NCI-H526 (cell line): ENCODE measurements at places on chromosomes 12 and 14.

DNA sequence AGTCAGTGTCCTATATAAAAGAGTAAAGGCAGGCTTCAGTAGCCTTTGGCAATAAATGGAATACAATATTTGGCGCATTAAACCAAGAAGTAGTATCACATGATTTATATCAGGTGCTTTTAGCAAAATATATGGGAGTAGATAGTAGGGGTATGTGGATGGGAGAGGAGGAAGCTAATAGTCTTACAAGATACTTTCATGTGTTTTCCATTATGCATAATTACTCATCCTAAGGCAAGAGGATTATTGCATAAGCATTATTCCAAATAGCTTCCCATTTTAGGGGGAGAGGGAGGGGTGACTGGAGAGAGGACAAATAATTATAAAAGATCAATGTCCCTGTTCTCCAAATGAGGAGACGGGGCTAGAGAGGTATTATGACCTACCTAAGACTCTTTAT is 104.3 kb downstream of the DUSP6 start:
- DNase-seq = no peak

DNA sequence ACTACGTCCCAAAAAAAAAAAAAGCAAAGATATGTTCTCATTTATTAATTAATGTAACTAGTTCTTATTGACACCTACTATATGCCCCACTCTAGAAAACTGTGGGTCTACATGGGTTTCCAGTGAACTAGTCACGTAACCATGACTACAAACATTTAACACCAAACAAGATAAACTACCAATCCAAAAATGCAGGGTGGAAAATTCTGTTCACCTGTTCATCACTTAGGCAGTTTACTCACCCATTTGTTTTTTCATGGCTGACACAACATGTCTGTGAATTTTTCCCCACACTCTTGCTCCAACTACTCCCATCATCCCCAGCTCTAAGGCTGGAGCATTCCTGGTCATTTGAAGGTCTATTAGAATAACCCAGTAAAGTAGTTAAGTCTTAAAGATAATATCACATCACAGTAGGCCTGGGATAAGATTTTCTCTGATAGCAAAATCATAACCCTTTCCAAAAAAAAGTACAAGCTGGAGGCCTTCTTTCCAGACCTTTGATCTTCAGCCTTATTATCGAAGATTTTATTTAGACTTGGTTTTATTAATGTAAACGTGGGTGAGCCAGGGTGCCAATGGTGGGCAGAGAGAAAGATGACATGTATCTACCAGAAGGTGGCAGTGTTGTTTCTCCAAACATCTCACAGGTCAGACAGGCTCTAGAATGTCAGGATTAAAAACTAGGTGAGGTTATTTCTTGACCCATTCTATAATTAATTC is 61.6 kb upstream of the DAAM1 start:
- DNase-seq = peak; percentile 45

DNA sequence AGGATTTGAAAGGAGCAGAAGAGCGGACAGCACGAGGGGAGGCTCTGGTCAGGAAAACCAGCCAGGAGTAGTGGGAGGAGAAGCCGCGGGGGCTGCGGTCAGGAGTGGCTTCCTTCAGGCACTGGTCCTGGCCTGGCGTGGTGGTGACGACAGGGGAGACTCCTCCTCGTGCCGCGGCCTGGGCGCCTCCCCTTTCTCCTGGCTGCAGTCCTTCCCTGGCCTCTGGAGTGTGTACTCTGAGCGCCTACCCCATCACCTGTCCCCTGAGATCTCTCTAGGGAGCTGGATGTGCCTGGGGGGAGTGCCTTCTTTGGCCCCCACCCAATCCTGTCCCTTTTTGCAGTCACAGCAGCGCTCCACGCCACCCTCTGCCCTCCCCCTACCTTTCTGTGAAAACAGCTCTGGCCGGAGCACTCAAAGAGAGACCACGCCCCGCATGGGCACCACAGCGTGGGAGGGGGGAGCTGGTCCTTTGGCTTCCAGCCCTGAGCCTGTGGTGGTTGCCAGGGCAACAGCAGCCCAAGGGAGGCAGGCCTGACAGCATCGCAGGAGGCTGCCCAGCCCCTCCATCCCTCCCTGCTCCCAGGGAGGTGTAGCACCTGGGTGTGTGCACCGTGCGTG is 125.9 kb downstream of the CALM1 start:
- peak; percentile 86 for DNase-seq

DNA sequence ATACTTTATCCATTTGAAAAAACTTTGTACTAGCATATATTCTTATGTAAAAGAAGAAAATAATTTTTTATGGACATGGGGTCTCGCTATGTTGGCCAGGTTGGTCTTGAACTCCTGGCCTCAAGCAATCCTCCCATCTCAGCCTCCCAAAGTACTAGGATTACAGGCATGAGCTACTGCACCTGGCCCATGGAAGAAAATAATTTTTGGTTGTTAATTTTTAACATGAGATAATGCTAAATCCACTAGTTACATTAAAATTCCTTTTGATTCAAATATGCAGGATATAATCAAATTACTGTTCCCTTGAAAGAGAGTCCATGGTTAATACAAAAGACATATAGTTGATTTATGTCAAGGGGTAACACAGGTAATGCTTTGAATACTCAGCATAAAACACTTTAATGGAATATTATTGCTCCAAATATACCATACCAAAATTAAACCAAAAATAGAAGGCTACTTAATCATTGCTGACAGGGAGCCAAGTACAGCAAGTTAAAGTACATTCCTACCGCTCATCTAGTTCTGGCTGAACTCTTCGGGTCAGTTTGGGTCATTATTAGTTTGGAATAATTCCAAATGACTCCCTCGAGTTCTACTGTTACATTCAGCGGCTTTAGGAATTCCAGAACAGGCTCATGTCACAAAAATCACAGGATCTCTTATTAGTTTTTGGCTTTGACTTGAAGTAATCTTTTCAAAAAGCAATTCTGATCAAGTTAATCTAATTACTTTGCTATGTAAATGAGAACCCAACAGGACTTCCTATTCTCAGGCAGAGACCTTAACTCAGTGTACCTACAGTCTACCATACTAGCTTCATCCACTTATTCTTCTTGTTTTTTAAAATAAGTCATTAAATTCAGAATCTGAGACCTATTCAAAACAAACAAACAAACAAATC is 6.1 kb downstream of the SOS2 start:
- no peak for DNase-seq

- DNase-seq = no peak
These were observed 178.1 kb downstream of the SOX5 start for GRCh38 chr12:23771240-23771949.

DNA sequence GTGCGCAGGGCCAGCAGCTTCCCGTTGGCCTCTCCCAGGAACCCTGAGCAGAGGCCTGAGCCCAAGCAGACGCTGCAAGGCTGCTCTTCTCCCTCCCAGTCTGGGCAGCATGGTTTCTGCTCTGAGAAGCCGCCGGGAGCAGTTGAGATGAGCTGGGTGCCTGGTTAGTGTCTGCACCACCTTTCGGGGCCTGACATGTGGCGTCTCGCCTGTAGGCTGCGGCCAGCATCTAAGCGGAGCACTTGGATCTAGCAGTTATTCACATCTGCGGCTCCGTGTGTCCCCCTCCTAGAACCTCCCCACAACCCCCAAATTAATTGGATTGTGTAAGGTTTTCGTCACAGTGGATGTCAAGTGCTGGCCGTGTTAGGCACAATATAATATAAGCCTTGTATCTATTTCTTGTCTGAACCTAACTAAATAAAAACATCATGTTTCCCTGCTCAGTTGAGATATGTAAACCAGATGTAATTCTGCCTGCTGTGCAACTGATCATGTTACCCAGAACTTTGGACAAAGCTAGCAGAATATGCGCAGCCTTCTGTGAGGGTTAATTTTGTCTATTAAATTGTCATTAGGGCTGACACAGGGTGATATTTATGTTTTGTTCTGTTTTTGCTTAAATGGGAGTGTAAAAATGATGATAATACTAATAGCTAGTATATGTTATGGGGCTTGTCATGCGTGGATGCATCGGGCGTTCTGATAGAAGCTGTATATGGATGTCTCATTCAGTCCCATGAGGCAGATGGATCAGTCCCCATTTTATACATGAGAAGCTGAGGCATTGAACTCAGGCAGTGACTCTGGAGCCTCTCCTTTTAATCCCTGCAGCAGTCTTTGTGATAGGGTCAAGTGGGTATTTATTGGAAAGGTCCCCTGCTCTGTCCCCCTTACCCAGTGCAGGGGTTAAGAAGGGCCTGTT is 45.8 kb downstream of the ELK3 start:
- DNase-seq = peak; percentile 63

DNA sequence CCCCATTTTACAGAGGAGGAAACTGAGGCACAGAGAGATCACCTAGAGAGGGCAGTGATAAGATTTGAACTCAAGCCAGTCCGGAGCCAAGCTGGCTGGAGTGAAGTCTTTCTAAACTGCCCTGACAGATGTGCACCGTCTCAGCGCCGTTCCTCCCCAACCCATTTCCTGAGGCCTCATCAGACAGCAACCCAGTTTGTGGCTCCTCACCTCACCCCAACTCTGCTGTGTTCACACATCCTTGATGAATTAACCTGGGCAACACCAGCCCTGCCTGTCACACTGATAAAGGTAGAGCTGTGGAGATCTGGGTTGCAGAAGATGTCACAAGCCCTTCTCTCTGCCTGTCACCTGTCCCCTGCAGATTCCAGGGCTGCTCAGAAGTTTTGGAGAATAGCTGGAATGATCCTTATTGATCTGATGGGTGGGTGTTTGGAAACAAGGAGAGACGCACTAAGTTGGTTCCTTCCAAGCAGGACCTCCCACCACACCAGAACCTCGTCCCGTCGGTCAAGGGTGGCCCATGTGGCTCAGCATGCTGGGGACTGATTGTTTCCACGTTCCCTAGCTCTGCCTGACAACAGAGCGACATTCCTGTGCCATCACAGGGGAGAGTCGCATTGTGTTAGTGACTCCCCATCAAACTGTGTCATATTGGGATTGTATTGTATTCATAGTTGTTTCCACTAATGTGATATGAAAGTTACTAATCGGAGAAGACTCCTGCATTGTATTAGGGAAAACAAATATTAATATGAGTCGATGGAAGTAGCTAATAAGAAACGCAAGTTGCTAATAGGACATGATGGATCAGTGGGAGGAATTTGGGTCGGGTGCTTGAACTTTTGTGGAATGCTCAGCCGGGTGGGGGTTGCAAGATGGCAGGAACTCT is 200.6 kb downstream of the PHETA1 start:
- DNase-seq = no peak

DNA sequence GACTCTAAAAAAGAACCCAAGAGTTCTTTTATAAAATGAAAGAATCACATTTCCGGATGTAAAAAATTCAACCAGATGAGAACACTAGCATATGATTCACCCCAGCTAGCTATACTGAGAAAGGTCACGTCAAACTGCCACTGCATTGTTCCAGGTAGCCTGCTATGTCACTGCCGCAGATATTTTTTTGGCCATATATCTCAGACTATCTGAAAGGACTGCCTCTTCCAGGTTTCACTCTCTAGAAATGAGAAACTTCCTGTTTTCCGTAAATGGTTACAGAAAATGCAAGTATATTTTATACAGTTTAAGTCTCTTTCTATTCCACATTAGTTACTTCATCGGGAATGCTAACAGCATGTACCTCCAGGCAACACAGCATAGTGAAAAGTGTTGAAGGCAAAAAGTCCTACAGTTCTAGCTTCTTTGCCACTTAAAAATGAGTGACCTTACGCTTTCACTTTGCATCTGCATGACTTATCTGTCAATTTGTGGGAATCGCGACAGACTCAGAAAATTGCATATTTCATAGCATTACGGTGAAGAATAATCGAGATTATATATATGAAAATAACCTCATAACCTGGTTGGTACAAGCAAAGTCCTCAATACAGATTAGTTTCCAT is 105.2 kb downstream of the MED13L start:
- no peak for DNase-seq

GRCh38 chr14:31128601-31129526 is 78.7 kb downstream of the HECTD1 start:
- no peak for DNase-seq

DNA sequence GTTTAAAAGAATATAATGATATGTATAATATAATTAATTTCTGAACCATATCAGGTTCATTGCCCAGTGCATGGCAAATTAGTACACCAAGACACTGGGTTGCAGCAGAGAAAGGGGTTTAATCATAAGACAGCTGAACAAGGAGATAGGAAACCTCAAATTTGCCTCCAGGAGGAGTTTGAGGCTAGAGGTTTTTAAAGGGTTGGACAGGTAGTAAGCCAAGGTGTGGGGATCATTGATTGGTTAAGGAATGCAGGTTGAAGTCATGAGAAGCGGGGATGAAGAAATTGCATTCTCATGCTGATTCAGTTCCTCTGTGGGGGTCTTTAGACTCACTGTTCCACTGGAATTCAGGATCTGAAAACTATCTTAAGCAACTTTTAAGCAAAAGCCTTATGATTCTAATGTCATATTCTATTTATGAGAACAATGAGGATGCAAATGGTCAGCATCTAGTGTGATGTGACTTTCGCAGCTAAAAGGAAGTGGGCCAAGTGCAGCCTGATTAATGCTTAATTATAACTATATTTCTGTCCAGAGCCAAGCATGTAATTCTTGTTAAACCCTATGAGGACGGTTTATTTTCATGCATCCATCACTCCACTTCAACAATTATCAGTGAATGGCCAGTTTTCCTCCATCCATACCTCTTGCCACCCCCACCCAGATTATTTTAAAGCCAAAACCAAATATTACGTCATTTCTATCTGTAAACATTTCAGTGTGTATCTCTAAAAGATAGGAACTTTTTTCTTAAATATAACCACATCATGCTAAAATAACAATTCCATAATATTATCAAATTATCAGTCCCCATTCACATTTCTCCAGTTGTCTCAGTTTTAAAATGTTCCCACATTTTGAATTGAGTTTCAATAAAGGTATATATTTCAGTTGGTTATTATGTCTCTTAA is 14.9 kb downstream of the RNF212B start:
- DNase-seq = no peak

GRCh38 chr12:14614704-14615121 is 47.0 kb upstream of the PLBD1 start:
- no peak for DNase-seq

- no peak for DNase-seq
These were observed 10.9 kb downstream of the LRTM2 start for GRCh38 chr12:1830981-1831963.

- DNase-seq = no peak
These were observed 205.4 kb downstream of the EPS8 start for GRCh38 chr12:15583804-15584203.

DNA sequence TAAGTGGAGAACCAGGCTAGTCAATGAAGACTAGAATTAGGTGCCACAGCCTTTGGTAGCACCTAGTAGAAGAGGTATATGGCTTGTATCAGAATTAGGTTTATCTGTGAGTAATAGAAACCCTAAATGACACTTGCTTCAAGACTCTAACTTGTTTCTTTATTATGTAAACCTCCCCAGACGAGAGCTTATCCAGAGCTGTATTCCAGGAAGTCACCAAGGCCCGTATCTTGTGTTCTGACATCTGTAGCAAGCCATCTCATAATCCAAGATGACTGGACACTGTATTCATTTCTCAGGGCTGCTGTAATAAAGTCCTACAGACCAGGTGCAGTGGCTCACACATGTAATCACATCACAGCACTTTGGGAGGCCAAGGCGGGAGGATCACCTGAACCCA is 56.7 kb upstream of the PPP1R12A start:
- DNase-seq = no peak

- DNase-seq = no peak
These were observed 456.1 kb downstream of the AEBP2 start for GRCh38 chr12:19895246-19896020.
